Mesothelial cell of epicardium (in vitro differentiated cells): ENCODE measurements at places on chromosomes 13 and 19.

GRCh38 chr13:21075011-21075378 is 13.6 kb upstream of the LATS2 start:
- DNase-seq = no peak

DNA sequence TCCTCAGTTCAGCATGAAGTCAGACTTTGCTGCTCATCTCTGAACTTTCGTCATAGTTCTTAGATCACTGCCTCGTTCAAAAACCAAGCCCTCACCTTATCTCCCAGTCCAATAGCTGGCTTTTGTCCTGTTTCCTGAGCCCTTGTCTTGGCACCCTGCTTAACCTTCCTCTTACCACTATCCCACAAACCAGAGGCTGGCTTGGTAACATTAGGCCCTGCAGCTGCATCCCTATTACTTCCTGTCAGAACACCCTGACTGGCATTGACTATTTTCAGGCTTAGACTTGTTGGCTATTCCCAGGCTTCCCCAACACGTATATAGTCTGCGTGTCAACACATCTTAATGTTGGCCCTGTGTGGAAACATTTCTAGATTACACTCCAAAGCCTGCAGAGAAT is 172.4 kb downstream of the VWA8 start:
- no peak for DNase-seq

- no peak for DNase-seq
These were observed 1196.2 kb downstream of the PCDH9 start for GRCh38 chr13:66033924-66034323.

- no peak for DNase-seq
These were observed 111.4 kb upstream of the SLC7A1 start for GRCh38 chr13:29706923-29707322.

DNA sequence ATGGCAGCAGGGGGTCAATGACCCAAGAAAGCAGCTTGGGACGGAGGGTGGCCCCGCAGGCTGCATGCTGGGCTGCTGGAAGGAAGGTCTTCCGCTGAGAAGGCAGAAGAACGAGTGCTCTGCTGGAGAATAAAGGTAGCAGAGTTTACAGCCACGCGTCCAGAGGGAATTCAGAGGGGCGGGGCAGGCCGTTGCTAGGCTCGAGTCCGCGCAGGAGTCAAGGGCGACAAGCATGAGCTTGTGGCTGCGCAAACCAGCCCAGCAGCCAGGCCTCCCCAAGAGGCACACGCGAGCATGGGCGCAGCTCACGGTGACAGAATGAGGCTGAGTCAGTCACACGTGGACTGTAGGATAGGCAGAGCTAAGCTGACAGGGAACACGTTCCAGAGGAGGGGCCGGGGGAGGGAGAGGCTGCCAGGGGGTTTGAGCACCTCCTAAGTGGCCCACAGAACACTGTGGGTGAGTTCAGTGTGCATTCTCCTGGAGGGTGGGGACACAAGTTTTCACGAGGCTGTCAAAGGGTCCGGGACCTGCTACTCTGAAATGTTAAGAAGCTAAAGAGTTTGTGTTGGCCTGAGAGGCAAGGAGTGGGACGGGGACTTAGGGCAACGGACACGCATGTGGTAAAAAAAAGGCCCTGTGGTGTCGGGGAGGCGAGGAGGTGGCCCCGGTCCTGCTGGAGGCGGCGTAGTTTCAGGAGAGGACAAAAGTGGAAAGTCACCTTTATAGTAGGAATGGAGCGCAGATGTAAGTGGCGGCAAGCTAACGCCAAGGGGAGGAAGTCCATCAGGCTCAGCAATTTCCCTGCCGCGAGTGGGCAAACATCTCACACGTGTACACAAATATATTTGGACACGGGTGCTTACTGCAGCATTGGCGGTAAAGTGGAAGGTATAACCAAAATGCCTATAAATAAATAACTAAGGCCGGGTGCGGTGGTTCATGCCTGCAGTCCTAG is 17.7 kb downstream of the RFX2 start:
- DNase-seq = peak; percentile 64

- no peak for DNase-seq
These were observed 8.6 kb downstream of the RGCC start for GRCh38 chr13:41465898-41466320.

DNA sequence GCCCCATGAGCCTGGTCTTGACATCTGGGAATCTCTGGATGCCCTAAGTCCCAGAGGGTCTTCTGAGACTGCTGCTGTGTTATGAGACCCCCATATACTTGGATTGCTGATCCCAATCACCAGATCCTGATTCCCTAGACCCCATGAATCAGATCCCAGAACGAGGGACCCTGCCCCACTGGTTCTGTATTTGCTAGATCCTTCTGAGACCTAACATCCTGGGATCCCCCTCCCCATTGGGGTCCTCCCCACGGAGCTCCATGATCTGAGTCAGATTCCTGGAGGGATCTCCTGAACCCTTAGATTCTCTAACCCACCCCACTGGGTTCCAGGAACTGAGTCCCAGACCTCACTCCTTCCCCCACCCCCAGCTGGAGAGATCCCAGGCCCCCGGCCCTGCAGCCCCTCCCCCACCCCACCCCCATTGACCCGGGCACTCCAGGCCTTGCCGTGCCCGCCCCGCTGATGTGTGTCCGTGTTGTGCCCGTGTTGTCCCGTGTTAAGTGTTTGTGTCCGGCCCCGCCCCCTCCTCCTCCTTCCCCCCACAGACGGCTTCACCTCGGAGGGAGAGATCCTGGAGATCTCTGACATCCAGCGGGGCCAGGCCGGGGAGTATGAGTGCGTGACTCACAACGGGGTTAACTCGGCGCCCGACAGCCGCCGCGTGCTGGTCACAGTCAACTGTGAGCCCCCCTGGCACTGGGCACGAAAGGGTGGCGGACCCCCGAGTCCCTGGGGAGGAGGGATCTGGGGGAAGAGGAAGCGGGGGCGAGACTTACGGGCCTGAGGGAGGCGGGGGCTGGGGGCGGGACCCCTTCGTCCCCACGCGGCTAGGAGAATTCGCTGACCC is 15.0 kb downstream of the IGLON5 start:
- DNase-seq = no peak
